ENCODE measurements at places on chromosomes 16 and 17.

- peak; percentile 50 for DNase-seq
Measured at GRCh38 chr17:56592487-56593085, 913 bp upstream of the NOG start.

DNA sequence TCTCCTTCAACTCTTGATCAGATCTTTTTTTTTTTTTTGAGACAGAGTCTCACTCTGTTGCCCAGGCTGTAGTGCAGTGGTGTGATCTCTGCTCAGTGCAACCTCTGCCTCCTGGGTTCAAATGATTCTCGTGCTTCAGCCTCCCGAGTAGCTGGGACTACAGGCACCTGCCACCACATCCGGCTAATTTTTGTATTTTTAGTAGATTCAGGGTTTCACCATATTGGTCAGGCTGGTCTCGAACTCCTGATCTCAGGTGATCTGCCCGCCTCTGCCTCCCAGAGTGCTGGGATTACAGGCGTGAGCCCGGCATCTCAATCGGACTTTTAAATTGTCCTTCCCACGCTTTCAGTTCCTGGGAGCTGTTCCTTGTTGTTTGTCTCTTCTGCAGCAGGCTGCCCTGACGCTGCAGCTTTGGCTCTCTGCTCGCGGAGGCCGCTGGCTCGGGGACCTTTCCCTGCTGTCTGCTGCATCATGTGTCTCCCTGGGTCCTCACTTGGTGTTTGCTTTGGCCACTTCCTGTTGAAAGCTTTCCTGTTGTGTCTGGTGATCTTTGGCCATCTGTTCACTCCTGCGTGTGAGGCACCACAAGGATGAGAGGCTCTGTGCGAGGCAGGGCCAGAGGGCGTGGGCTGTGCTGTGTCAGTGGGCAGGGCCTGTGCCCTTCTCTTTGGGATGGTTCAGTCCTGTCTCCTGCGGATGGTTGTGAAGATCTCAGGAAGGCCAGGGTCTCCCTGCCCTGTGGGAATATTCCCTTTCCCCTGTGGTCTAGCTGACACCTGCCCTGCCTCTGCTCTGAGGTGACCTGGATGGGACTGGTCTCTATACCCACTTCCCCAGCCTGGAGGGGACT lies 18.4 kb upstream of the CAPN15 start:
- DNase-seq: no peak

- DNase-seq: no peak
Measured at GRCh38 chr17:76972046-76972641, 103.9 kb downstream of the MGAT5B start.

- DNase-seq: peak; percentile 72
Measured at GRCh38 chr17:42517516-42517915, 18.5 kb upstream of the NAGLU start.

- DNase-seq: no peak
Measured at GRCh38 chr17:71080937-71081336, 911.6 kb downstream of the KCNJ2 start.

DNA sequence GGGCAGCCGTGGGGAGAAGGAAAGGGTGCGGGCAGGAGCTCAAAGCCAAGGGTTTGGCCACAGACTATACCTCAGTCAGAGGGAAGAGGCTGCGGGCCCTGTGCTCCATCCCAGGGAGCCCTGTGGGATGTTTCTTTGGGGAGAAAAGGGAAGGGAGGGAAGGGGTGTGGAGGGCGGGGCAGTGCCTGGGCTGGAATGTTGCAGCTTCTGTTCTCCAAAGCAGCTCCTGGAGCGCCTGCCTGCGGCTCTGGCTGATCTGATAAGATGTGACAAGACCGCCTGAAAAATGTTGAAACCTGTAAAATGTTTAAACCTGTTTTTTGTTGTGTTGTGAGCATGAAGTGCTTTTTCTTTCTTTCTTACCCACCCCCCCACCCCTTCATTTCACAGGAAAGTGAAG lies 32.8 kb downstream of the WNT3 start:
- no peak for DNase-seq

GRCh38 chr16:82603784-82604411 lies 22.9 kb upstream of the CDH13 start:
- no peak for DNase-seq

GRCh38 chr17:45573924-45574770 lies 83.6 kb upstream of the PLEKHM1 start:
- DNase-seq: no peak

DNA sequence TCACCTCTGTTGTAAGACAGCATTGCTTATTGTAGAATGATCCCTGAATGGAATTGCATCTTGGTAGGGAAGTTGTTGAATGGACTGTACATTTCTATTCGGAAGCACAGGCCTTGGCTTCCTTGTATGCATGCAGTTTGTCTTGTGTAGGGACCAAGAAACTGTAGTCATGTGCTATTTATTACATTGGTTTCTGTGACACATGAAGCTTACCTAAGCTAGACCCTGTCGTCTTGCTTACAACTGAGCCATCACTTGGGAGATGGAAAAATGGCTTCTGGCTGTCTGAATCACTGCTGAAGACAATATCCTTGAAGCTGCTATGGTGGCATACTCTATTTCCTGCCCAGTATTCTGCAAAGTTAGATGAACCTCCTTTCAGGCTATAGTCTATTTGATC lies 29.1 kb downstream of the PPM1D start:
- DNase-seq: no peak

DNA sequence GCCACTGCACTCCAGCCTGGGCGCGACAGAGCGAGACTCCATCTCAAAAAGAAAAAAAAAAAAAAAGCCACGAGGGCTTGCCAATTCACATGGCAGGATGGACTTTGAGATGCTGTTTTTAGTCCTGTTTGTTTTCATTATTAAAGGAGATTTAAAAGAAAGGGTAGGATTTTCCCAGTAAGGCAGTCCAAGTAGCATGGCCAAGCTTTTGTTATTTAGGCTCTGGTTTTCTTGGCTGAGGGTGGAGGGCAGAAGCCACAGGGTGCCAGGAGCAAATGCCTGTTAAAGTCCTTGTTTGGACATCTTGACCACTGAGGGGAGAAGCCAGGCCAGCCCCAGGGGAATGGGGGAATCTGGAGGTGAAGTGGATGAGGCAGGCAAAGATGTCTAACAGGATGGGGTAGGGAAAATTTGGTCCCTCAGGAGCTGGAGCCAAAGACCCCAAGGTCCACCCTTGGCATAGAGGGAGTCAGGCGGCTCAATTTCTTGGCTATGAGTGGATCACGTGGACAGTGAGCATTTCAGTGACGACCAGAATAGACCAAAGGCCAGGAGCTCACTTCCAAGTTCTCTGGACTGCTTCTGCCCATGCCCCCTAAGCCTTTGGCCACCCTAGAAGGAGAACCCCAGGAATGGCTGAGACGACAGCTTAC lies 20.8 kb upstream of the PLLP start:
- DNase-seq: no peak
